ENCODE measurements at places on chromosomes 11 and 22.

DNA sequence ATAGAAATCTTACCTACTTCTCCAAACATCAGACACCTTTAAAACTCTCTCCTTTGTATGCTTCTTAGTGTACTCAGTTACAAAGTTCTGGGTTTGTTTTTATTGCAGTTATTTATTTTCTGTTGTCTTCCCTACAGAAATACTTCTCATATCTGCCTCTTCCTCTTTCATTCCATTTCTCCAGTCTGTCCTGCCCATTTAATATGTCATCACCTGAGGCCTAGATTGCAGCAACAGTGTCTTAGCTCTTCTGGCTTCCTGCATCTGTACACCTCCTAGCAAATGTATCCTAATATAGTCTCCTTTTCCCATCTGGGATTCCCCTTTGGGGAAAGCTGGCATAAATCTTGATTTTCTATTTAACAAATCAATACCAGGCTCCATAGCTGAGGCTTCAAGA is 34.9 kb upstream of the PCF11 start:
- no peak for DNase-seq

DNA sequence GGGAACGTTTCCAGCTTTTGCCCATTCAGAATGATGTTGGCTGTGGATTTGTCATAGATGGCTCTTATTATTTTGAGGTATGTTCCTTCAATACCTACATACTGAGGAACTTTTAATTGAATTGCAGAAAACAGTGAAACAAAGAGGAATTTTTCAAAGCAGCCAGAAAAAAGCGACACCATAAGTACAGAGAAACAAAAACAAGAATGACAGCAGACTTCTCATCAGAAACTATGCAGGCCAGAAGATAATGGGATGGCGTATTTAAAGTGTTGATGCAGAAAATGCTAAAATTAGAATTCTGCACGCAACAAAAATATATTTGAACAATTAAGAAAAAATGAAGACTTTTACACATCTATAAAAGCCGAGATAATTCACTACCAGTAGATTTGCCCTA is 95.4 kb upstream of the TIMP3 start:
- no peak for DNase-seq

DNA sequence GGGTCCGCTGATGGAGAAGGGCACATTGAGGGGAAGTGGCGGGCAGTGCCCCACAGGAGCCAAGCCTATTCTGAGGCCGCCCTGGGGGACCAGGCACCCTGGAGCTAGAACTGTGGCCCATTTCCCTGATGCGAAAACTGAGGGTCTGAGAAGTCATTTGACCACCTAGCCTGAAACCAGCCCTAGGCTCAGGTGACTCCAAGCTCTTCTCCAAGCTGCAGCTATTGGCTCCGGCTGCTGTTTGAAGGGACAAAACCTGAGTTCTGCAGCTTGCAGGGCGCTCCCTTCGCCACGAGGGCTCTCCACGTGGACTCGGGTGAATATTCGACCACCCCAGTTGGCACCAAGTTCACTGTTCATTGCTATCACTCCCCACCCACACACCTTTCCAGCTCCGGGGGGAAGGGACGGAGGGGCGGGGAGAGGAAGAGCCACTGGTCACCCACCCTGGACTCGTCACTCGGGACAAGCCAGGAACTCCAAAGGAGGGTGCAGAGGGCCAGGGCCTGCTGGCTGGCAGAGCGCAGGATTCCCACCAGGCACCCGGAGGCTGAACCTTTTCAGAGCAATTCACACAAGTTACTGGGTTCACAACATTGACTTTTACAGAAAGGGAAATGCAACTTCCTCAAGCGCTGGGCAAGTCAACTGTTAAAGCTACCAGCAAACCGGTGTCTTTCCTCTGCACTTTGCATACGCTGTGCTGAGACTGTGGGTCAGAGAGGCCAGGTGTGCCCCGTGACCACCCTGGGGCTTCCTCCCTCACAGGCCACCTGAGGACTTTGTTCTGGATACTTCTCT is 1.1 kb upstream of the RAC2 start:
- DNase-seq = no peak

GRCh38 chr11:15805726-15806125 is 550.6 kb downstream of the SOX6 start:
- no peak for DNase-seq

- DNase-seq = no peak
Observed at GRCh38 chr11:29272019-29272654, 744.7 kb downstream of the KCNA4 start.
